ENCODE measurements at places on chromosomes 1 and 21.

GRCh38 chr1:93705892-93706500 is 24.4 kb upstream of the BCAR3 start:
- peaks cover 43% of the 10 kb centered on the region for H3K4me1 ChIP-seq
- H3K27ac ChIP-seq, result no peak overlapping the region
- H3K4me3 ChIP-seq, result no peak overlapping the region
- DNase-seq, result no peak
- H3K36me3 ChIP-seq, result no peaks in the 10 kb centered on the region

DNA sequence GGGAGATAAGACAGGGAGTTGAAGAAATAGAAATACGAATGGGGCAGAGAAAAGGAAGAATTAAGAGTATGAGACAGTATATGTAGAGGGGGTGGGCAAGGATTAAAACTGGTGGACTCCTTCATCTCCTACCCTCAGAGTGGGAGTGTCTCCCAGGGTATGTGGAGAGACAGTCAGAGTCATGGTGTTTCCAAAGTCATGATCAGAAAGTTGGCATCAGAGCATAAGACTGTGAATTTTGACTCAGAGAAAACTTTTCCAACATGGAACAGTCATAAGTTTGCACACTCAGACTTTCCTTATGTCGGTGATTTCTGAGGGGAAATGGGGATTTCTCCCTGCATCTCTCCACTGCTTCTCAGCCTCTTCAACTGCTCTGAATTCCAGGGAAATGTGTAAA is 2.4 kb downstream of the CD84 start:
- H3K27me3 ChIP-seq, result no peaks in the 10 kb centered on the region
- H3K27ac ChIP-seq, result peak overlapping the region; percentile 97
- peak overlapping the region; percentile 87 for H3K4me3 ChIP-seq
- H3K4me1 ChIP-seq, result peaks cover 70% of the 10 kb centered on the region
- H3K36me3 ChIP-seq, result peaks cover 23% of the 10 kb centered on the region

GRCh38 chr21:18725653-18726052 is 322.1 kb upstream of the TMPRSS15 start:
- DNase-seq, result no peak
- H3K27ac ChIP-seq, result no peak overlapping the region

DNA sequence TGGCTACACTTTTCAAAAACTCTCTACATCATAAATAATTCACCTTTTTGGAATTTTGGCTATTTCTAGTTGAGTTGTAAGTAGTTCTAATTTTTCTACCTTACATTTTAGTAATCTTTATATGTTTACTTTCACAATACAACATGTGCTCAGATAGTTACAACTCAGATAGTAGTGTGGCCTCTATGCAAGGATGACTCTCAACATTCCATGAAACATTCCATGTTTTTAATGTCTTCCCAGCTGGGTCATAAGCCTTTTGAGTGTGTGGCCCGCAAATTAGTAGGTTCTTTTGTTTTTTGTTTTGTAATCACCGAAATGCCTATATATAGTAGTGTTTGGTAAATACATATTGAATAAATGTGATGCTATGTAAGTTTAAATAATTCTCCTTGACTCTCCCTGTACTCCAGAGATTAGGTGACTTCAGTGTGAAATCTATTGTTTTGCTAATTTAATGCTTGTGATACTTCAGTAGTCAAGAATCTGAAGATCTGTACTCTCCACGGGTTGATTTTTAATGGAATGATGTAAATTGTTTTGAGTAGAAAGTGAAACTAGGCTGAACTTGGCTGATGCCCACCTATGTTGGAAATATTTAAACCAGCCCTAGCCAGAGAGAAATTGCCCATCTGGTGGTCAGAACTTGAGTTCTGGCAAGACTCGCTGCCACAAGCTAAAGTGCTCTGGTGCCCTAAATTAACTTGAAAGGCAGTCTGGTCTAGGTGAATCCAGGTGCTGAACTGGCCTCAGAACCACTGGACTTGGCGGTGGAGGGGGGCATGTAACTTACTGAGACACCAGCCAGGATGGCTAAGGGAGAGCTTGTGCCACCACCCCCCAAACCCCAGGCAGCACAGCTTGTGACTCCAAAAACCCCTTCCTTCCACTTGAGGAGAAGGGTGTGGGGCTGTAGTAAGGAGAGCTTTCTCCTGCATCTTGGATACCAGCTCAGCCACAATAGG is 165.6 kb downstream of the USP25 start:
- H3K27me3 ChIP-seq, result no peaks in the 10 kb centered on the region
- H3K4me3 ChIP-seq, result no peak overlapping the region
- no peaks in the 10 kb centered on the region for H3K4me1 ChIP-seq

GRCh38 chr1:179167418-179167777 is 62.1 kb downstream of the ABL2 start:
- no peak for DNase-seq
- H3K4me3 ChIP-seq, result no peak overlapping the region
- no peak overlapping the region for H3K27ac ChIP-seq
- no peaks in the 10 kb centered on the region for H3K36me3 ChIP-seq
- H3K4me1 ChIP-seq, result no peaks in the 10 kb centered on the region

GRCh38 chr21:17777072-17777765 is 41.9 kb downstream of the C21orf91 start:
- no peak for DNase-seq
- peaks cover 36% of the 10 kb centered on the region for H3K36me3 ChIP-seq
- no peaks in the 10 kb centered on the region for H3K27me3 ChIP-seq
- no peak overlapping the region for H3K4me3 ChIP-seq

- no peak overlapping the region for H3K4me3 ChIP-seq
- no peak for DNase-seq
- no peak overlapping the region for H3K27ac ChIP-seq
- no peaks in the 10 kb centered on the region for H3K4me1 ChIP-seq
- H3K27me3 ChIP-seq, result peaks cover 9% of the 10 kb centered on the region
- no peaks in the 10 kb centered on the region for H3K36me3 ChIP-seq
Observed at GRCh38 chr1:158809862-158810261, 21.3 kb upstream of the MNDA start.

DNA sequence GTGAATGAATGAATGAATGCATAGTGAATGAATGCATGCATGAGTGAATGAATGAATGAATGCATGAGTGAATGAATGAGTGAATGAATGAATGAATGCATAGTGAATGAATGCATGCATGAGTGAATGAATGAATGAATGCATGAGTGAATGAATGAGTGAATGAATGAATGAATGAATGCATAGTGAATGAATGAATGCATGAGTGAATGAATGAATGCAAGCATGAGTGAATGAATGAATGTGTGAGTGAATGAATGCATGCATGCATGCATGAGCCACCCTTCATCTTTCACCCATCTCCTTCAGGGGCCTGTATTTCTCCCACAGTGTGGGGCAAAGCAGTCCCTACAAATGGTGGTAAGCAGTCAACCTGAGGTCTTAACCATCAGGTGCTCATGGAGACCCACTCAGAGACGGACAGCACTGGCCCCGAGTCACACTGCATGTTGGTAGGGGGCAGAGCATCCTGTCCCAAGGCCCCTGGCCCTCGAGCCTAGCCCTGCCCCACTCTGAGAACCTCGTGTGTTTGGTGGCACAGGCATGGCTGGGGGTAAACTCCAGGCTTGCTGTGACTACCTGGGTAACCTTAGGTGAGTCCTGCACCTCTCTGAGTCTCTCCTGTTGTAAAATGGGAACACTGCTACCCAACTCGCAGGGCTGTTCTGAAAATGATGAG is 28.0 kb upstream of the PAX7 start:
- H3K36me3 ChIP-seq, result no peaks in the 10 kb centered on the region
- H3K27me3 ChIP-seq, result peaks cover 20% of the 10 kb centered on the region

DNA sequence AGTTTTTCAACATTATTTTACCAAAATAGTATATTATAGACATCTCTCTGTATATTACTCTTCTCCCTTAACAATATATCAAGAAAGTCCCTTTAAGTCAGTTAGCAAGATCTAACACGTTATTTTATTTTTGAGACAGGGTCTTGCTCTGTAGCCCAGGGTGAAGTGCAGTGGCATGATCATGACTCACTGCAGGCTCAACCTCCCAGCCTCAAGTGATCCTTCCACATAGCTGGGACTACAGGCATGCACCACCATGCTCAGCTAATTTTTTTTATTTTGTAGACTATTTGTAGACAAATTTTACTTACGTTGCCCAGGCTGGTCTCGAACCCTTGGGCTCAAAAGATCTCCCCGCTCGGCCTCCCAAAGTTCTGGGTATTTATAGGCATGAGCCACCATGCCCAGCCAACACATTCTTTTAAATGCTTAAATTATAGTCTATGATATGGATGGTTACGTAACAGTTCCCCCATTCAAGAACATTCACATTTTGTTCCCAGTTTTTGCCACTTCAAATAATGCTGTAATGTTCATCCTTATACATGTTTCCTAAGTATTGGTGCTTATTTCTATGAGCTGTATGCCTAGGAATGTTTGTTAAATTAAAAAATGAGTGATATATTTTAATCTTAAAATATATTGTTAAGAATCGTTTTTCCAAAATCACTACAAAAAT is 70.4 kb downstream of the TUT4 start:
- no peak overlapping the region for H3K27ac ChIP-seq
- H3K4me3 ChIP-seq, result no peak overlapping the region
- no peaks in the 10 kb centered on the region for H3K27me3 ChIP-seq
- peaks cover 6% of the 10 kb centered on the region for H3K36me3 ChIP-seq
- no peaks in the 10 kb centered on the region for H3K4me1 ChIP-seq

DNA sequence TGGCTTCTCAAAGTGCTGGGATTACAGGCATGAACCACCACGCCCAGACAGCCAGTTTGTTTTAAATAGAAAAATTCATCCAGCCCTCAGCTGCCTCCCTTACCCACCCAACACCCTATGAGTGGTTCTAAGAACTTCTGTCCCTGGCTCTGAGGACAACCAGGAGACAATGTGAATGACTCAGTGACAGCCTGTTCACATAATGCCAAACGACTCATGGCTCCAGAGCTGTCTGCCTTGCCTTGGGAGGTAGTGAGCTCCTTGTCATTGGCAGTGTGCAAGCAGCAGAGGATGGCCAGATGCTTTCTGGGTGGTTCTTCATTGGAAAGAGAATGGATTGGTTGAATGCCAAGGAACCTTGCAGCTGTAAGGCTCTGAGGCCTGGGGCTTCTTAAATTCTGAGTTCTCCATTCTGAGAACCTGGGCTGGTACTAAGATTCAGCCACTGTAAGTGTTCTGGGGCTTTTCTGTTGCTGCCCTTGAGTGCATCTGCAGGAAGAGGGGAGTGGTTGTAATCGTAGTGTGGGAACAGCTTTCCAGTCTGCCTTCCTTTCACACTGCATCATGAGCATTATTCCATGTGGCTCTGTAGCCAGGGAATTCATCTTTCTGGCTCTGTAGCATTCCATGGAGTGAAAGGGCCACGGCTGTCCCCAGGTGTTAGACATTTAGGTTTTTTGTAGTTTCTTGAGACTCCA is 5.8 kb downstream of the SERINC2 start:
- H3K27ac ChIP-seq, result no peak overlapping the region
- no peak overlapping the region for H3K4me3 ChIP-seq
- no peaks in the 10 kb centered on the region for H3K36me3 ChIP-seq
- peaks cover 10% of the 10 kb centered on the region for H3K4me1 ChIP-seq

DNA sequence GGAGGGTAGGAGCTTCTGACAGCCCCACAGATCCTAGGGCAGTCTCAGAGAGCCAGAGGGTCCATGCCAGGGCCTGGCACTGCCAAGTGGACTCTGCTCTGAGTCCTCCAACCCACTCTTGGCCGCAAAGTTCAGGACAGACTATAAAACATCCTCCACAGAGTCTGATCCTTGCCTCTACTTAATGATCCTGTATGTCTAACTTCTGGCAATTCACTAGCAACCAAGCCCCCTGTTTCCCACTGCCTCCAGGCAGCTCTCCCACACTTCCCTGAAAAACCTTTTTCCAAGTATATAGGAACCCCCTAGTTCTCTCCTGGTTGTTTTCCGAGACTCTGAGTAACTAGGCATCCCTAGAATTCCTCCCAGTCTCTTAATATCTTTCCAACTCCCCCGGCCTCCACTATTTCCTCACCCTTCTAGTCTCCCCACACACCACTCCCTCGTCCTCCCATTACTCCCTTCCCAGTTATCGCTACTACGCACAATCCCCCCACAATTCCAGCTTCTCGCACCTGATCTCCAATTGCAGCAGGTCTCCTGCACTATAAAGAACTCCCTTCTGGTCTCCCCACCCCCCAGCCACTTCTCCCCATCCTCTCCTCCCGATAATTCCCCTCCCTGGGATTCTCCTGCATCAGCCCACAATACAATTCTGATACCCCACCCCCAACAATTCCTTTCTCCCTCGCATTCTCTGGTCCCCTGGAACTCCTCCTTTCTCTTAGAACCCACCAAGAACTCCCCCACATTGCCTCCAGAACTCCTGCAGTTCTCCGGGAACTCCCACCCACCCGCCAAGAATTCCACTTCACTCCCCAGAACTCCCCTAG is 574 bp downstream of the IGSF9 start:
- H3K36me3 ChIP-seq, result no peaks in the 10 kb centered on the region
- H3K4me3 ChIP-seq, result peak overlapping the region; percentile 3

DNA sequence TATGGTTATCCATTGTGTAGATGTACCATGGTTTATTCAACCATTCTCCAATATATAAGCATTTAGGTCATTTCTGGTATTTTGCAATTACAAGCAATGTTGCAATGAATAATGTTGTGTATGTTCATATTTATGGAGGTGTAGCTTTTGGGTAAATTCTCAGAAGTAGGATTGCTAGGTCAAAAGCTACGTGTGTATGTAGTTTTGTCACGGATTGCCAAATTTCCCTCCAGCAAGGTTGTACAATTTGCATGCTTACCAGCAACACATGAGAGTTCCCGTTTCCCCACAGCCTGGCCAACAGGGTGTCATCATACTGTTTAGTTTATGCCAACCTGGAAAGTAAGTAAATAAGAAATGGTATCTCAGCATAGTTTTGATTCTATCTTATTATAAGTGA is 36.3 kb downstream of the IGSF5 start:
- no peaks in the 10 kb centered on the region for H3K4me1 ChIP-seq
- DNase-seq, result no peak
- no peaks in the 10 kb centered on the region for H3K27me3 ChIP-seq
- H3K36me3 ChIP-seq, result no peaks in the 10 kb centered on the region

DNA sequence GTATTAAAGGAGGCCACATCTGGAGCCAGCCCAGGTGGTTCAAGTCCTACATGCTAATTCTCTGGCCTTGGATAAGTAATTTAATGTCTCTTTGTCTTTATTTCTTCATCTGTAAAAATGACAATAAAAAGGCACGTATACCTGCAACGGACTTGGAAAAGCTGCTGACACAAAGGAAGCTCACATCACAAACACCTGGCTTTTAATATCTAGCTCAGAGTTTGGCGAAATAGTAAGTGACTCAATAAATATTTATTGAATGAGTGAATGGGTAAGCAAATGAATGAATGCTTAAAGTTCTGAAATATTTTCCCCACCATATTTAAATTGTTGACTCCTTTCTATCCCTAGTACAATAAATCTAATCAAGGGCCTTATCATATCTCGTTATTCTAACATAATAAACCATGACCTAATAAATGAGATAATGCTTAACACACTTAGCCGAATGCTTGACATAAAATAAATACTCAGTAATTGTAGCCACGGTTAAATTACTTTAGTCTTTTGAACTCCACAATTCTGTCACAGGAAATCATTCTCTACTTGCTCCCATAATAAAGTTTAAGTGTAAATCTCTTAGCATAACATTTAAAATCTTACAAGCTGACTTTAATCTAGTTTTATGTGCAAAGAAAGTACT is 74.7 kb upstream of the PALMD start:
- no peaks in the 10 kb centered on the region for H3K36me3 ChIP-seq
- H3K27ac ChIP-seq, result no peak overlapping the region
- H3K4me3 ChIP-seq, result no peak overlapping the region
- DNase-seq, result no peak
- H3K4me1 ChIP-seq, result no peaks in the 10 kb centered on the region
